RCC 7860 (cell line): ENCODE measurements at places on chromosomes 6 and 20.

DNA sequence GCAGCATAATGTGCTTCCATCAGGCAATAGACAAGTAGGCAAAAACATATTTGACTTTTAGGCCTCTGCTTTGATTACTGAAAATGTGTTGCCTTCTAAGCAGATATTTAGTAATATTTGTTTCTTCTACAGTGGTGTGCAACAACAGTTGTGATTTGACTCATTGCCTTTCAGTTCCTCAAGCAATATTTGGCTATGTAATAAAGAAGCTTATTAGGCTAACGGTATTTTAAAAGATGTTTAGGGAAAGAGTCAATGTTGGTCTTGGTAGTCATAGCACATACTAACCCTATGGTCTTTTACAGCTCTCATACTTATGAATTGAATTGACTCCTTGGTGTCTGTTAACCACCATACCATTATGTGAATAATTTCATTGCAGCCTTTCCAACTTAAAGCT is 124.1 kb downstream of the GRIK2 start:
- DNase-seq, result no peak

DNA sequence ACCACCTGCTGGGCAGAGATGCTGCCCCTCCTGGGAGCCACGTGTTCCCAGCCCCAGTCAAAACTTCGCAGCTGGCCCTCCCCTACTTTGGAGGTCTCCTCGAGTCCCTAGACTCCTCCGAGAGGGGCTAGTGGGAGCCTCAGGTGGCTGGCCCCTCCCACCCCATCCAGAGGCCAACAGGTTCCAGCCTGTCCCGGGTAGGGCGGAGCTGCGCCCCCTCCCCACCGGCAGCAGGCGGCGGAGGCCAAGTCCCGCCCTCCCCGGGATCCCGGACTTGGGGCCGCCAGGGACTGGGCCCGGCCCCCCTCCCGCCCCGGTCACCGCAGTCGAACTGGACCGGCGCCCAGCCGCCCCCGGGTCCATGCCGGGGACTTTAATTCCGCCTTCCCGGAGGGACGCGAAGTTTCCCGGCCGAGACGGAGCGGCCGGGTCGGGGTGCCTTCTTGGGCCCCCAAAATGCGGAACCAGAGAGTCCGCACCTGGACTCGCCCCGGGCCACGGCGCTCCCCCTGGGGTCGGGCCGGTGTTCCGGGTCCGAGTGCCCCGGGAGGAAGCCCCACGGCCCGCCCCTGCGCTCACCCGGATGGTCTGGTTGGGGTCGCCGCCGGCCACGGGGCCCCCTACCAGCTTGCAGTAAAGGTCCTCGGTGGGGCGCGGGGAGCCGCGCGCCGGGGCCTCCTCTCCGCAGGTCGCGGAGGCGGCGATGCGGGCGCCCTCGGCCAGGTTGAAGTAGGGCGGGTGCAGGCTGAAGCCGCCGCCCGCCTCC is 559 bp downstream of the LAMA5 start:
- DNase-seq, result no peak

GRCh38 chr6:106180208-106180607 is 94.1 kb downstream of the PRDM1 start:
- no peak for DNase-seq

DNA sequence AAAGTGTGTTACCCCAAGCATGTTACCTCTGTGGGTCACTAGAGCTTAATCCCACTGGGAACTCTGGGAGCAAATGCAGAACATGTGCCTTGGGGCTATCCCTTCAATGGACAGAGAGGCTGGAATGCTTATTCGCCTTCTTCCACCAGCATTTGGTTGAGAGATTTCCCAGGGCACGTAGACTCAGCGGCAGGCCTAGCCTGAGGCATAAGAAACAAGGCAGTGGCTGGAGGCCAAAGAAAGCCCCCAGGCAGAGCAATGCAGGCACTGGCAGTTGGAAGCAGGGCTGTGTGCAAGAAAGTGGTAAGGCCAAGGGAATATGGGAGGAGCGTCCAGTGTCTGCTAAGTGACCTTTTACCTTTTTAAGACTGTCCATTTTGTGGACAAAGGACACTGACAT is 114.0 kb upstream of the FLRT3 start:
- DNase-seq, result no peak
